ENCODE measurements at places on chromosomes 13 and 19.

DNA sequence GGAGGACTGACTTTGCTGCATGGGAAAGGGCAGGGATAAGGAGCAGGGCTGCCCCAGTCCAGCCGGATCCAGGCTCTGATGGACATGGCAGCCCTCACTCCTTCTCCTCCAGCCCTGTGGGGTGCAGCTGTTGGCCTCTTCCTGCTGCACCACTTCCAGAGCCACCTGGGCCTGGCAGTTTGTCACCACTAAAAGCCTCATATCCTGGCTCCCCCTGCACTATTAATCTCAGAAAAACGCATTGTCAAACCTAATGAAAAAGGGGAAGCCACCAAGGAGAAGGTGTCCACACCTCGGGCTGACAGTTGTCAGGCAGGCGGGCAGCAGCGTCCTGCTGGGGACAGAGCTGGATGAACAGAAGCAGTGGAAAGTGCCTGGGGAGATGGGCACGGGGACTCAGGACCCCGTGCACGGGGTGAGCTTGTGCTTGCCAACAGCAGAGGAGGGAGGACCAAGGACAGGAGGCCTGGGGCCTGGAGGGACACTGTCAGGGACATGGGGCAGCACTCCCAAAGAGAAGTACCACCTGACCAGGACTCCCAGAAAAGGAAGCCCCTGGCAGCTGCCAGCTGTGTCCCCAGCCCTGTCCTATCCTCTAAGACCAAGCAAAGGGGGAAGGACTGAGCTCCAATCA is 151.1 kb upstream of the TSHZ3 start:
- no peak for DNase-seq

DNA sequence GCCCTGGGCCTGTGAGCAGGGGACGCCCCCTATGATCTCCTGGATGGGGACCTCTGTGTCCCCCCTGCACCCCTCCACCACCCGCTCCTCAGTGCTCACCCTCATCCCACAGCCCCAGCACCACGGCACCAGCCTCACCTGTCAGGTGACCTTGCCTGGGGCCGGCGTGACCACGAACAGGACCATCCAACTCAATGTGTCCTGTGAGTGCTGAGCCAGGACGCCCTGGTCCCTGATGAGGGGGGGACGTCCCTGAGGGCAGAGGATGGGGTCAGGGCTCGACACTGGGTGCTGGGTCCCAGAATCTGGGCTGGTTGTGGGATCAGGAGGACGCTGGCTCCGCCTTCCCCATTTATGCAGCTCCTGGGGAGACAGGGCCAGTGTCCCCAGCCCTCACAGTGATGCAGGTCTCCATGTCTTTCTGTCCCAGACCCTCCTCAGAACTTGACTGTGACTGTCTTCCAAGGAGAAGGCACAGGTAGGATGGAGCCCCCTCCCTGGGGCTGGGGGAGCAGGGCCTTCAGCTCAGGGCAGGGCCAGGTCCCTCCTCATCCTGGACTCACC is 2.5 kb downstream of the SIGLEC7 start:
- no peak for DNase-seq

- no peak for DNase-seq
Observed at GRCh38 chr13:50928659-50929462, 19.3 kb downstream of the RNASEH2B start.

DNA sequence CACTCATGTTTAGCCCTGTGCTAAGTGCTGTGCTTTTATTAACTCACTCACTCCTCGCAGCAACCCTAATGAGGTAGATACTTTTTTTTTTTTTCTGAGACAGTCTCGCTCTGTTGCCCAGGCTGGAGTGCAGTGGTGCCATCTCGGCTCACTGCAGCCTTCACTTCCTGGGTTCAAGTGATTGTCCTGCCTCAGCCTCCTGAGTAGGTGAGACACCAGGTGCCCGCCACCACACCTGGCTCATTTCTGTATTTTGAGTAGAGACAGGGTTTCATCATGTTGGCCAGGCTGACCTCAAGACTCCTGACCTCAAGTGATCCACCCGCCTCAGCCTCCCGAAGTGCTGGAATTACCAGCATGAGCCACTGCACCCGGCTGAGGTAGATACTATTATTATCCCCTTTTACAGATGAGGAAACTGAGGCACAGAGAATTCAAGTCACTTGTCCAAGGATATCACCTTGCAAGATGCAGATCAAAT is 2.5 kb downstream of the ITPKC start:
- no peak for DNase-seq

GRCh38 chr19:58518256-58519086 is 1.1 kb downstream of the ZBTB45 start:
- DNase-seq: no peak

DNA sequence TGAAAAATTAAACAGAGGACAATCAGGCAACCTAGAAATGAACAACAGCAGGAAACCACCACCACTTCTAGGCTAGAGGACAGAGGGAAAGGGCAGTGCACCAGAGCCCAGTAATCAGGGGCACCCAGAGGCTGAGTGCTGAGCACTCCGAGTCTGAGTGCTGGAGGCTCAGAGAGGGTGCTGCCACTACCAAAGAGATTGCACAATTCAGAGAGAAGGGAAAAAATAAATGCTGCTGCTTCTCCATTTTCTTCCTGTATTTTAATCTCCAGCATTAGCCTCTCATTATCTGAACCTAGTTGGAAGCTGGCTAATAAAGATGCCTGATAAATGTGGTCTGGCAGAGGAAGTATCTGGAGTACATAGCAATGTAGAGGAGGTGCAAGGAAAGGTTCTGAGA is 11.8 kb upstream of the ZNF175 start:
- no peak for DNase-seq

GRCh38 chr19:14432791-14433553 is at the start of gene PKN1:
TSS of gene PKN1 (plus strand) at chr19:14433306. CDS start at chr19:14433522, 216 bp downstream.
- DNase-seq: peak; percentile 51

- DNase-seq: no peak
Observed at GRCh38 chr19:58166708-58167280, 16.1 kb upstream of the ZNF274 start.

- DNase-seq: no peak
Observed at GRCh38 chr19:2337329-2337707, 8.8 kb downstream of the SPPL2B start.

- DNase-seq: no peak
Observed at GRCh38 chr19:4238831-4239230, 8.0 kb upstream of the YJU2 start.

- DNase-seq: no peak
Observed at GRCh38 chr13:84845907-84846619, 953.2 kb downstream of the SLITRK6 start.

GRCh38 chr19:54339646-54340358 is 840 bp upstream of the LILRA4 start:
- DNase-seq: peak; percentile 62

- DNase-seq: no peak
Observed at GRCh38 chr19:4362101-4362828, 18.9 kb downstream of the MPND start.

- no peak for DNase-seq
Observed at GRCh38 chr13:37944869-37945442, 75.4 kb upstream of the TRPC4 start.

GRCh38 chr19:32178956-32179355 is 166.5 kb upstream of the ZNF507 start:
- DNase-seq: no peak

DNA sequence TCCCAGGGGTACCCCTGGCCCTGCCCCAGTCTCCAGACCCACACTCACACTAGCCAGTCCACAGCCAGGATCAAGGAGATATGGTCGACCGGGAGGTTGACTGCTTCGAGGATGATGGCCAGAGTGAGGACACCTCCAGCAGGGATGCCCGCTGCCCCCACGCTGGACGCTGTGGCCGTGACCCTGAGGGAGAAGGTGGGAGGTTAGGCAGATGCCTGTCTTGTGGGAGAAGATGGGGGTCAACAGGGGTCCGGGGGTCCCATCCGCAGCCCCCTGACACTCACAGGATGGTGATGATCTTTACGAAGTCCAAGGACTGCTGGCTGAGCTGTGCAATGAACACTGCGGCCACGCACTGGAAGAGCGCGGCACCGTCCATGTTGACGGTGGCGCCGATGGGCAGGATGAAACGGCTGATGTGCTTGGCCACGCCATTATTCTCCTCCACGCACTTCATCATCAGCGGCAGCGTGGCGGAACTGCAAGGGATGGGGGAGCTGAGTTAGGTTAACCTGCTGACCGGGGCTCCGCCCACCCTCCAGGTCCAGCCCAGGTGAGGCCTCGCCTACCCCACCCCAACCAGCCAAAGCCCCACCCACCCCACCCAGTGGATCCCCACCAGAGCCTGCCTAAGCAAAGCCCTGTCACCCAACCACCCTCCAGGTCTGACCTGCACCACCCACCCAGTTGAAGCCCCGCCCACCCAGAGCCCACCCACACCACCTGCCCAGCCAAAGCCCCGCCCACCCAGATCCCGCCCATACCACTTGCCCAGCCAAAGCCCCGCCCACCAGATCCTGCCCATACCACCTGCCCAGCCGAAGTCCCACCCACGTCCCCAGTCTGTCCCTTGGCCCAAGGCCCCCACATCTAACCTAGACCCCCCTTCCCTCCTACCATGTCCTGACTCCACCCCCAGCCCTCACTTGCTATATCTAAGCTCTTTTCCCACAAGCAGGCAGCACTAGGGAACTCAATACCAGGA is 11.2 kb downstream of the SLC1A5 start:
- DNase-seq: no peak

- DNase-seq: no peak
Observed at GRCh38 chr13:44133626-44134025, 240.0 kb upstream of the SERP2 start.

GRCh38 chr13:71096421-71096820 is 770.6 kb downstream of the DACH1 start:
- DNase-seq: no peak

- DNase-seq: no peak
Observed at GRCh38 chr19:2609389-2610116, 92.9 kb downstream of the GNG7 start.

DNA sequence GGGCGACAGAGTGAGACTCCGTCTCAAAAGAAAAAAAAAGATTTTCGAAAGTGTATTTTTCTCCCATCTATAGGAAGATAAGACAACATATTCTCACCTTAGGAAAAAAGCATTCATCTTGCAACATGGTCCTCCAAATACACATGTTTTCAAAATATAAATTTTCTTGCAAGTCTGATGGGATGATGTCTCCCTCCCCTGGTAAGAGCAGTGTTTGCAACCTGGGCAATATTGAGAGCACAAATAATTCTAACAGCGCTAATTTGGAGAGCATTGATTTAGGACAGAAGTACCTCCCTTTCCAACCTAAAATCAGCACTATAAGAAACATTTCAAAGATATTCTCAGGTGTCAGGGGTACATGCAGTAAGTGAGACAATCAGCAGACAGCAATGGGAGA is 61.0 kb upstream of the SHISA2 start:
- no peak for DNase-seq

DNA sequence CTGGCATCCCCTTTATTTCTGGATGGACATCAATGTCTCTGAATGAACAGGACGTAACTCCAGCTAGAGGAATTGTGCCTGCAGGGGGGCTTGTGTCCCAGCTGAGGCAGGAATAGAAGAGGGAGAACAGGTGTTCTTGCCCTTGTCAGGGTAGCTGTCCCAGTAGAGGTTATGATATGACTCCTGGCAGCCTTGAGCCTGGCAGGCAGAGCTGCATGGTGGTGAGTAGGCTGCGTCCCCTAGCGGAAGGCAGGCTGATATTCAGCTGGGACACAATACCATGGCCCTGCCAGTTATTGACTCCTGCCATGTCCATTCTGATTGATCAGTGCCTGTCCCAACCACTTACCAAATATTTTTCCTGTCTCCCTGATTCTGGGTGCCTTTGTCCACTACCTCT is 197.2 kb downstream of the RAP2A start:
- no peak for DNase-seq

DNA sequence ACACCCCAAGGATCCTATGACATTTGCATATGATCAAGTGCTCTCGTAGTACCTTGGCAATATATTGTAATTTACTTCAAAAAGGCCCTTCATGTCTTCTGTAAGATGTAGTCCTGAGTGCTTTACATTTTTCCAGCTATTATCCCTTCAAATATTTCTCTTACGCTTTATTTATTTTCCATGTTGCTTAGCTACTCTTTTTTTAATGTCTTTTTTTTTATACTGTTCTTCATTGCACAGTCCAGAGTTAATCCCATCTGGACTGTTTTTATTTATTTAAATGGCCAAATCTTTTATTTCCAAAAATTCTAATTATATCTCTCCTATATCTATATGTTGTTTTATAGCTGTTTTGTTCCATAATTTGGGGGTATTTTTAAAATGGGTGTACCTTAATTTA is 371.3 kb downstream of the SLC7A1 start:
- DNase-seq: no peak

- DNase-seq: no peak
Observed at GRCh38 chr13:105961438-105961837, 574.0 kb downstream of the EFNB2 start.

DNA sequence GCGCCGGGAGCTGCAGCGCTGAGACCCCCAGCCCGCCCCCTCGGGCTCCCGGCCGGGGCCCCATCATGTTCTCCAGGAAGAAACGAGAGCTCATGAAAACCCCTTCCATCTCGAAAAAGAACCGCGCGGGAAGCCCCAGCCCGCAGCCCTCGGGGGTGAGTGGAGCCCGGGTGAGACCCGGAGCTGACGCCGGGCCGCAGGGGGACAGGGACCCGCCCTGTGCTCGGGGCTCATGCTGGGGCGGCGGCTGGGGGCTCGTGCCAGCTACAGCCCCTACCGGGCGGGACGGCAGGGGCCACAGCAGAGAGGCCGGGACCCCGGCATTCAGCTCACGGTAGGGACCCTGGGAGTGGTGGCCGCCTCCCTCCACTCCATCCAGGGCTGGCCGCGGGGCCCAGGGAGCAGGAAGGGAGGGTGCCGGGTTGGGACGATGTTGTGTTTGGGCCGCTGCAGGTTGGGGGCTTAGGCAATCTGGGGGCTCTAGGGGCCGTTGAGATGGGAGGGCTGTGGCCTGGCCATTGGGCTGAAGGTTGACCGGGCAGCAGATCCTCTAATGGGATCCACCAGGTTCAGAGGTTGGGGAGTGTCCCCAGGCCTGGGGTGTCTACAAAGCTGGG is 482 bp downstream of the ARHGAP45 start:
- DNase-seq: no peak

DNA sequence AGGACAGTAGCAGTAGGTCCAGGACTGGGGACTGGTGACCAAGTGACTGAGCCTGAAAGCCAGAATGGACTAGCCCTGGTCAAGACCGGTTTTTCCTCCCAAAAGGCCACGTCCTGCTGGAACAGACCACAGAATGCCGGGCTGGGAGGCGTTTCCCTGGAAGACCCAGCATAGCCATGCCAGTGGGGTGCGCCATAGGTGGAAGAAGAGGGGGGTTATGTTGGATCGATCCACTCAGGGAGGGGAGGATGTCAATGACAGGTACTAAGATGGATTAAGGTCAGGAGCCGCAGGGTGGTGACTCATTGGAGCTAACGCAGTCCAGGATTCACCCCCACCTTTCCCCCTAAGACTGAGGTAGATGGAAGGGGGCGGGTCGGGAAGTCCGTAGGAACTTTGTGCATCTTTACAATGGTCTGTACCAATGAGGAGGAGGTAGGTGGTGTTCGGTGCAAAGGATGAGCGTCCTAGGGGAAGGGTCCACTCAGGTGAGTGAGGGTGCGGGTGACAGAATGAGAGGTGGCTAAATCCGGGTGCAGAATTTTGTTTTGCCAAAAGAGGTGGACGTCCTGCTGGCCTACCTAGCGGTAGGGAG is 21.0 kb downstream of the VASP start:
- no peak for DNase-seq
